WERI-Rb-1 (cell line): ENCODE measurements at places on chromosomes 1 and 21.
A peak's percentile ranks its signal among the peaks of the same experiment; 100 is the strongest.

GRCh38 chr1:170676628-170677027 is 12.7 kb downstream of the PRRX1 start:
- DNase-seq, result no peak

- DNase-seq, result no peak
These were observed 8.0 kb upstream of the TMPRSS15 start for GRCh38 chr21:18411565-18411964.

DNA sequence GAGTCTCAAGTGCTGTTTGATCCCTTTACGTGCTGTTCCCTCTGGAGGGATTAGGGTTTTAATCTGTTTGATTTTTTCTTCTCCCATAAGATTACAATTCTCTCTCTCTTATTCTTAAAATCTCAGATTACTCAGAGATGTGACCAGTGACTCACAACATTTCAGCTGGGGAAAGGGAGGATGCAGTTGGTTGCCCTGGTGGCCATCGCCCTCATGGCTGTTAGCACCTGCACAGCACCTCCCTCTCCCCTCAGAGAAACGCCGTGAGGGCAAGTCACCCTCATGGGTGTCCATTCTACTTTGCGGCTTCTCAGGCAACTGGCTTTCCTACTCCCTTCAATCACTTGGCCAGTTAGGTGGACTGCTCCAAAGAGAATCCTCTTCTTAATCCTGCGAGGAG is 42.4 kb upstream of the KCNA3 start:
- peak; percentile 52 for DNase-seq

DNA sequence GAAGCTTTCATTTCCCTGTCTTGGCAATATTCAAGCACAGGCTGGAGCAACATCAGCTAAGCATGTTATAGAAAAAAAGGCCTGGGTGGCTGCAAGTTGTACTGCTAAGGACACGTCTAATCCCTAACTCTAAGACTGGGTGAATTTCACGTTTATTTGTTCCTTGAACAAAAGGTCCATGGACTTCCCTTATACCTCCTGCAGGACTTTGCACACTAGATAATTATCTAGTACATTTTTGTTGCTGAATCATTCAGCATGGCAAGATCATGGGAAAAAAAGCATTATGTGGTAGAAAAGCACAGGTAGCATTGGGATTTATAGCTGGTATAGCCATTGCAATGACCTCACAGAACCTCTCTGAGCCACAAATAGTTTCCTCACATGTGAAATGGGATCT is 130.7 kb upstream of the DMRTA2 start:
- no peak for DNase-seq

DNA sequence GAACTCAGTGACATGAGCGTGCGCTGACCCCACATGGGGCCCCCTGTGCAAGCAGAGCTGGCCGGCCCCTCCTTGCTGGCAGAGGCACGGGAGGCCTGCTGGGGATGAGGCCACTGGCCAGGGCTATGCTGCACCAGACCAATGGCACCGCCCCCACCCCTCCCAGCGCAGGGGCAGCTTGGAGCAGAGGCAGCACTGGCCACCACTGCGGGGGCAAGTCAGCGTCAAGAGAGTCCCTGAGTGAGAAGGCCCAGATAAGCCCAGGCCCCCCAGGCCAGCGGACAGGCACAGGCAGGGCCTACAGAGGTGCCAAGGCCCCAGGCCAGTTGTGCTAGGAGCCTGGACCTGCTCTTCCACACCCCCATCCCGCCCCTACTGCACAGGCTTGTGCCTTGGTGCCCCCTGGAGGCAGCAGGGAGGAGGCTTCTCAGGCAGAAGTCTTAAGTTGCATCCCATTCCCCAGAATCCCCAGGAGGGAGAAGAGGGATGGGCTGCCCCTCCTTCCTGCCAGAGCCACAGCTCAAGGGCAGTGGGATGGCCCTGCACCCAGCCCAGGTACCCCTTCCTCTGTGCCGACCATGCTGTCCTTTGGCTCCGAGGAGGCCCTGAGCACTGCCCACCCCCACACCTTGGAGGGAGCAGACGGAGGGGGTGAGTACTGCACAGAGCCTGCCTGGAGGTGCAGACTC is 35.8 kb downstream of the EPHX1 start:
- peak; percentile 77 for DNase-seq

DNA sequence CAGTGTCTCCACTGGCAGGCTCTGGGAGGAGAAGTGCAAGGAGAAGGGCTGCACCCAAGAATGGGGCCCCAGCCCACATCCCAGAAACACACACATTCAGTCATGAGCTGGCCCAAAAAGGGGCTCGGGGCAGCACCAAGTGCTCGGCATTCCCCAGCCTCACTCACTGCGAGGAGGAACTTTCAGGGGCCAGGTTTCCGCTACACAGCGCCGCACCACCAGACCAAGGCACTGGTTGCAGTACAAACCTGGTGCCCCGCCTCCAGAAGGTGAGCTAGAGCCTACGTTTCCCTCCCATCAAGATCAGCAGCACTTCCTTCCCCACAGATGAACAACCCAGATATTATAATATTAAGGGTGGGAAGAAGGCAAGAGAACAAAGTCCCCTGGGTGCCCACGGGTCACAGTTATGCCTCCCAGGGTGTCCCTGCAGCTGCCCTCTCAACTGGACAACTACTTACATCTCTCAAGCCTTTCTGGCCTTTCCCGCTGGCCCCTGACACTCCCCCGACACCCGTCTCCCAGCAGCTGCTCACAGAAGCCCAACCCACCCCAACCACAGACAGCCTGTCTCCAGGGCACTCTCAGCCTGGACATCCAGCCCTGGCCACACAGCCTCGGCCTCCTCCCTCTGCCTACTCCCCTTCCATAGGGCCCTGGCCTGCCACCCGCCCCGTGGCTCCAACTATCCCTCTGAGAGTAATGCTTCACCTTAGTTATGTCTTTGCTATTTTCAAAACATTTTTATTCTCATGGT is 3.8 kb downstream of the PBXIP1 start:
- no peak for DNase-seq

GRCh38 chr1:23039308-23039826 is 20.1 kb downstream of the KDM1A start:
- no peak for DNase-seq

DNA sequence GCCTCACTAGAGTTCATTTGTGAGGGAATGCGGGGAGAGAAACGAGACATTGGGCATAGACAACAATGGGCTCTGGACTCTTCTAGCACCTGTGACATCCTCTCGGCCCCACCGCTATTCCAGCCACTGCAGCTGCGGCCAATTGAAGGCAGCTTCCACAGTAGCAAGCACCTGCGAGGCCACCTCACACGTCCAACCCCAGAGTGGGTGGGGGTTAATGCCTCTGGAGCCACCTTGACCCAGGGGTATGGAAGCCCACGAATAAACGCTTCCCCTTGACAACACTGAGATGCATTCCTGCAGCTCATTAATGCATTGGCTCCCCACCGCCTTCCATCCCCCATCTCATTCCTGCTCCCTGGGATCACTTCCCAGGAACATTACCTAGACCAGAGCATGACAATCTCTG is 104.4 kb downstream of the GLIS1 start:
- peak; percentile 5 for DNase-seq

DNA sequence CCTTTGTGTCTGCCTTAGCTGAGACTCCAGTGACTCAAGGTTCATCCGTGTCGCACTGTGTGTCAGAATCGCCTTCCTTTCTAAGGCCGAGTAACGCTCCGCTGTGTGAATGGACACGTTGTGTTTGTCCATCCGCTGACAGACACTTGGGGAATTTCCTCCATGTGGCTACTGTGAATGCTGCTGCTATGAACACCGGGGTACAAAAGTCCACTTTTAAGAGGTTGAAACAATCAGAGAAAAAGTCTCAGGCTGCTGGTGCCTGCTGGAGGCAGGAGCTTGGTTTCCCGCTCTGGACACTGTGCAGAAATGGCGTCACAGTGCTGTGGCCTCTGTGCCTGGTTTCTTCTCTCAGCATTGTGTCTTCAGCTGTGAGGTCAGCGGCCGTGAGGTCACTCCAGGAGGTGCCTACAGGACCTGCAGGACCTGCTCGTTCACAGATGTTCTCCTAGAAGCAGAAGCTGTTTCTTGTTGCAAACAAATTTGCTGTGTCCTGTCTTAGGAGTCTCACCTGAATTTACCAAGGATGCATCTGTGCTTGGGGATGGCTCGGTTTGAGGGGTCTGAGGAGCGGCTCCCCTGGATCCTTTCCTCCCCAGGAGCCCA is 34.2 kb downstream of the KRTAP10-1 start:
- DNase-seq, result no peak

GRCh38 chr1:26531651-26532131 is 2.1 kb downstream of the RPS6KA1 start:
- no peak for DNase-seq

- DNase-seq, result no peak
These were observed 11.0 kb upstream of the CDC42 start for GRCh38 chr1:22041505-22041904.

DNA sequence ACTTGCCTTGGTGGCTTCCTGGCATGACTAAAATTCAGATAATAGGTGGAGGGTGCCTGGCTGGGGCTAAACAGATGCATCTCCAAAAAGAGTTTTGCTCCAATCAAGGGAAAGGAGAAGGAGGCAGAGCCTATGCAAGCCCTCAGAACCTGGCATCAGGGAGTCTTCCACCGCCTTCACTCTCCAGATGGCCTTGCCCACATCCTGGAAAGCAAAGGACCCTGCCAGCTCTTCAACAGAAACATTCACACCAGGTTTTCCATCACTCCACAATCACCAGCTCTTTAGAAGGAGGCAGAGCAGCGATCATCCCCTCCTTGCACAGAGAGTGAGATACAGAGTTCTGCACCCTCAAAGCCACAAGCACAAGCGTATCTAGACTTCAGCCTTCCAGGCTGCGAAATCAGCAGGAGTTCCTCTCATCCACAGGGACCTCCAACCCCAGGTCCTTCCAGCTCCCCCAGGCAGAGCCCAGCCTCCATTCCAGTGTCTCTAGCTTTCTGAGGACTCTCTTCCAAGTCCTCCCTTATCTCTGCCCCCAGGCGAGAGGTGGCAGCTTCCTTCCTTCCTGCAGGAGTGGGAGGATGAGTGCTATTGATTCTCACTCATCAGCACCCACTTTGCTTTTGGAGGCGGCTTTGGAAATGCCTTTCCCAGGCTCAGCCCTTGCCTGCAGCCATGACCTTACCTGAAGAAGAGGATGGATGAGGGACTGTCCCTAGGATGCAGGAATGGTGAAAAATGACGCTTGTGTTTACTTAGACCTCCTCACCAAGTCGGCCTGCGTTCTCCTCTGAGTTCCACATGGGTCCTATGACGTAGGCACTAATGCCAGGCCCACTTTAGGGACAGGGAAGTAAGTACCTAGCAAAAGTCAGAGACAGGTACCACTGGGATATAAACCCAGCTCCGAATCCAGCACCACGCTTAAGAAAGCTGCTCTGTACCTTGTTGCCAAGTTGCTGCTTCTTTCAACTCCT is 75.4 kb downstream of the RIPK4 start:
- no peak for DNase-seq

GRCh38 chr1:232335741-232336293 is 294.1 kb downstream of the SIPA1L2 start:
- DNase-seq, result no peak

DNA sequence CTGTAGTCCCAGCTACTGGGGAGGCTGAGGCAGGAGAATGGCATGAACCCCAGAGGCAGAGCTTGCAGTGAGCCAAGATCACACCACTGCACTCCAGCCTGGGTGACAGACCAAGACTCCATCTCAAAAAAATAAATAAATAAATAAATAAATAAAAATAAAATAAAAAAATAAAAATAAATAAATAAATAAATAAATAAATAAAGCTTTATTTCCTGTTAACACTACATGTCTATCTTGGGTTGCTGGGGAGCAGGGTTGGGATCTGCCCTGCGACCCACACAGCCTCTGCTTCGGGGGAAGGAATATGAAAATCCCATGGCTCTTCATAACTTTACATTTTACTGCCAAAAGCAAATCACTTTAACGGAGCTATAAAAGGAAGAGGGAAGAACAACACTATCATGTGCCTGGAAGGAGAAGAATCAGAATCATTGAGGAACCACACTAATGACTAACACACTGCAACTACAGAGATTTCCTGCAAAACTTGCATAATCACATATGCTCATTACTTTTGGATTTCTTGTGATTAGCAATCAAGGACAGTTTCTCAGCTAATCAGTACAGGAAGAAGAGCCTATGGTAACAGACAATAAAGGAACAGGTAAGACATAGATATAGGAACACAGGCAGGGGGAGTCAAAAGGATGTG is 72.8 kb upstream of the CD55 start:
- no peak for DNase-seq

- no peak for DNase-seq
These were observed 2.6 kb upstream of the NECTIN4 start for GRCh38 chr1:161091796-161092507.

- no peak for DNase-seq
These were observed 1542.6 kb downstream of the PLA2G4A start for GRCh38 chr1:188371295-188371806.

DNA sequence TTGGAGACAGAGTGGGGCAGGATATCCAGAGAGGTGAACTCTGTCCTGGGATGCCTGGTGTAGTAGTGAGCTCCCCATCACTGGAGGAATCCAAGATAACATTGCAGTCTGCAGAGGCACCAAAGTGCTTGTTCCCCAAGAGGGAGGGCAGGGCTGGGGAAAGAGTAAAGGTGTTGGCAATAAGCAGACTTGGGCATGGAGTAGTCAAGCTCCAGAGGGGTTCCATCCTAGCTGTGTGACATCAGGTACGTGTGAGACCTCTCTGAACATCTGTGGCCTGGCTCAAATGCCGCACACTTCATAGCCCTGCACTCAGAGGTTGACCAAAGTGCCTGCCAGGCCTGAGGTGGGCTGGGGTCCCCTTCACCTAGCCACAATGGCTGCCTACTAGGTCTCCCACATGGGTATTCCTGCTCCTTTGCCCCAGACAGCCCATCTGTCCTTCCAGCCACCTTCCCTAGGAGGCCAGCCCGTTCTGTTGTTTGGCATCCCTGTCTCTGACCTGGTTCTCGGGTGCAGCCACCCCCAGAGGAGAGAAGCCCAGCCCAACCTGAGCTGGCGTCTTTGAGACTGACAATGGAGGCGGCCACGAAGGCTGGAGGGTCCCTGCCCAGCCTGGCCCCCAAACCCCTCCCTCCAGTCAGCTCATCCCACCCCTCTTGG is 2.8 kb upstream of the ARF1 start:
- no peak for DNase-seq

DNA sequence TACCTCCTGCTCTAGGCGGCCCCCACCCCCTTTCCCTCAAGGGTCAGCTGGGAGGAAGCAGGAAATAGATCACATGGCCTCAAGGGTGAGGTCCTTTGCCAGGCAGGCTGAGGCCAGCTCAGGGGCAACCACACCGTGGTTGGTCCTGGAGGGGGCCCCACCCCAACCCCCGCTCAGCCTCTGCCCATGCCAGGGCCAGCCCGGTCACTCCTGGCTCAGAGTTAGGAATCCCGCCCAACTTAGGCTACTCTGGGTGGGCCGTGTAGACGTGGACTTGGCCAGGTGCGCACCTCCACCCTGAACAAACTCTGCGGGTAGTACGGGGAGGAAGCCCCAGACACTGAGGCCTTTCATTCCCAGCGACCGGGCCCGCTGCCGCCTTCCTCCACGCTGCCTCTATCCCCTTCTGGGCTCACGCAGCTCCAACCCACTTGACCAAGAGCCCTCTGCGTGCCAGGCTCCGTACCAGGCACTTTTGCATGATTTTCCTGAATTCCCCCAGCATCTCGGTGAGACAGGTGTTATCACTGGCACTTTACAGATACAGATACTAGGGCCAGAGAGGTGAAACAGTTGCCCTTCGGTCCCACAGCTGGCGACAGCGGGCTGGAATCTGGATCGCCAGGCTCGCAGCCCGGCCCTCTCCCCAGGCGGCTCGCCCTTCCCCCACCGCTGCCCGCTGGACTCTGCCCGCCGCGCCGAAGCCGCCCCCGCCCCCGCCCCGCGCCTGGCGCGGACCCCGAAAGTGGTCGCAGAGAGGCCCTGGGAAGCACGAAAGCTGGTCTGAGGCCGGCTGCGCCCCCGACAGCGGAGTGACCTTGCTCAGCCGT is 769 bp downstream of the GALE start:
- no peak for DNase-seq
